Cortex of kidney (tissue), 1 donor: ENCODE measurements at places on chromosomes 2 and 18.

GRCh38 chr2:36290306-36290856 lies 65.2 kb upstream of the CRIM1 start:
- no peak for DNase-seq

DNA sequence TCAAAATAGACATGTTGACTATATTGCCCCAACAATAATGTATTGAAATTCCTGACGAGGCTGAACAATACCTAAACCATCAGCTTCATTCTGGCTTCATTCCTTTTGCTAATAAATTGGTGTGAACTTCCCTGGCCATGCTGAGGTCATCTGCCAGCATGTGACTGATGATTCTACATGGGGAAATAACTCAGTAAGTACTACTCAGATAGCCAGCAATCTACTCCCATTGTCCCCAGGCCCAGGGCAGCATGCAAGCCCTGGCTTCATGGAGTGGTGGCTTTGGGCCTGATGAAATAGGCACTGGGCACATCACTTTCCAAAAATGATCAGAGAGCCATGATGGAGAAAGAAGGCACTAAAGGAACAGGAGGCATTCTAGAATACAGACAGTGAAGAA lies 468.5 kb upstream of the PIK3C3 start:
- no peak for DNase-seq

GRCh38 chr18:56038171-56039030 lies 450.4 kb upstream of the TCF4 start:
- DNase-seq: no peak

DNA sequence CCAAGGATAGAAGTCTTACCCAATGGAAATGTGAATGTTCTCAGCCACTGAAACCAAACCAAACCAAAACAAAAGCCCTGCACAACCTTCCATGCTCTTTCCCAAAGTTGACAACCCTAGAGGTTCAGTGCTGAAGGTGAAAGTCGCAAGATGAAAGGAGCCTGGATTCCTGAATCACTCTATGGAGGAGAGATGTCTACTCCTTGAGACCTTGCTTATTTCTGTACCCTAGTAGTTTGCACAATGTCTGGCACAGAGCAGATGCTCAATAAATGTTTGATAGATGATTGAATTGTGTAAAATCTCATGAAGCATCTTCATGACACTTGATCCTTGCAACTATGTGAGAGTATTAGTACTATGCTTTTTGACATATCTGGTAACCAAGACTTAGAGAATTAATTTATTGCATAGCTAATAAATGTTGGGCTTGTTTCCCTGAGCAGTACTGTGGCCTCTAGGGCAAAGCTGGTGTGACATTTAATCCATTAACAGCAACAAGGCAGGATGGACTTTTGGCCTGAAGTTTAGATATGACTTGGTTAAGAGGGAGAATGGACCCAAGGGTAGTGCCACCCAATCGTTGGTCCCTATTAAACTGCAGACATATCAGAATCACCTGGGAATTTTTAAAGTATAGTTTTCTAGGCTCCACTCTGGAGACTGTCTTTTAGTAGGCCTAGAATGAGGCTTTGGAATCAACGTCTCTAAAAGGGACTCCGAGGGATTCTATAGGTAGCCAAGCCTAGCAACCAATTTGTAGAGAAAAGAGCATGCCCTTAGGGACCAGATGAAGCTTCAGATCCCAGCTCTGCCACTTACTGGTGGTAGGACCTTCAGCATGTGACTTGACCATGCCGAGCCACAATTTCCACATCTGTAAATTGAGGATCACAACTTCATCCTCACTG lies 145.9 kb downstream of the DDX1 start:
- DNase-seq: no peak

GRCh38 chr18:31500051-31500688 lies 2.2 kb downstream of the DSG2 start:
- DNase-seq: no peak

GRCh38 chr2:158677542-158677941 lies 117.6 kb upstream of the DAPL1 start:
- DNase-seq: no peak

- no peak for DNase-seq
Measured at GRCh38 chr18:73975266-73975665, 172.4 kb downstream of the FBXO15 start.

DNA sequence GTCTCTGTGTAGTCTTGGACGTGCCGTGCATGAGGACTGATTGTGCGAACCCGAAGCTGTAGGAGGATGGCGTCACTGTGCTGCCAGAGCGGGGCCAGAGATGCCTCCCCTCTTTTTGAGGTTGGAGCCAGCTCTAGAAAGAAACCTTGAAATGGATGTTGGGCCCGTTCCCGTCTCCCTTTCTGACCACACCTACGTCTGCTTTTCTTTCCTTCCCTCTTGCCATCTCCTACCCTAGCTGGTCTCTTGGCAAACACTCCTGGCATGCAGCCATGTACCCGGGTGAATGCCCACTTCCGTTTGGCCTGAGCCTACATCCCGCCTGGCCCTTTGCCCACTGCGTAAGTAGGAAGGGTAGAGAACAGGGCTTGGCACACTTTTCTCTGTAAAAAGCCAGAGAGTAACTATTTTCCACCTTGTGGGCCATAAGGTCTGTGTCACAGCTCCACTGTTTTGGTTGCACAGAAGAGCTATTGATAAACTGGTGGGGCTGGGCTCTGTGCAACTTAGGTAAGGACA lies 37.4 kb downstream of the SH3BP4 start:
- DNase-seq: no peak

DNA sequence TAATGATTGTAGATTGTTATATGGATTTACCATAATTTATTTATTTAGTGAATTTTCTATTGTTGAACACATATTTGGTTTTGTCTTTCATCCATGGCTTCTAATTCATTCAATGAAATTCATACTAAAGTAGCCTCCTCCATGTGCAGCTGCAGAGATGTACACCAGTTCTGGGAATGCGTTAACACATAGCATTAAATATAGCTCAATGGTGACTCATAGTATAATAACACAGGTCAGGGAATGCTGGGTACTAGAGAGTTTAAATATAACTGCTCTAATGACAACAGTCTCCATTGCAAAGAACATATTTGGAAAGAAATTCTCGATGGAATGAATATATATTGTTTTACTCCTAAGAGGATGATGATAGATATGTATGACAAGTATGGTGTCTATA lies 1190.2 kb upstream of the NRXN1 start:
- DNase-seq: no peak

DNA sequence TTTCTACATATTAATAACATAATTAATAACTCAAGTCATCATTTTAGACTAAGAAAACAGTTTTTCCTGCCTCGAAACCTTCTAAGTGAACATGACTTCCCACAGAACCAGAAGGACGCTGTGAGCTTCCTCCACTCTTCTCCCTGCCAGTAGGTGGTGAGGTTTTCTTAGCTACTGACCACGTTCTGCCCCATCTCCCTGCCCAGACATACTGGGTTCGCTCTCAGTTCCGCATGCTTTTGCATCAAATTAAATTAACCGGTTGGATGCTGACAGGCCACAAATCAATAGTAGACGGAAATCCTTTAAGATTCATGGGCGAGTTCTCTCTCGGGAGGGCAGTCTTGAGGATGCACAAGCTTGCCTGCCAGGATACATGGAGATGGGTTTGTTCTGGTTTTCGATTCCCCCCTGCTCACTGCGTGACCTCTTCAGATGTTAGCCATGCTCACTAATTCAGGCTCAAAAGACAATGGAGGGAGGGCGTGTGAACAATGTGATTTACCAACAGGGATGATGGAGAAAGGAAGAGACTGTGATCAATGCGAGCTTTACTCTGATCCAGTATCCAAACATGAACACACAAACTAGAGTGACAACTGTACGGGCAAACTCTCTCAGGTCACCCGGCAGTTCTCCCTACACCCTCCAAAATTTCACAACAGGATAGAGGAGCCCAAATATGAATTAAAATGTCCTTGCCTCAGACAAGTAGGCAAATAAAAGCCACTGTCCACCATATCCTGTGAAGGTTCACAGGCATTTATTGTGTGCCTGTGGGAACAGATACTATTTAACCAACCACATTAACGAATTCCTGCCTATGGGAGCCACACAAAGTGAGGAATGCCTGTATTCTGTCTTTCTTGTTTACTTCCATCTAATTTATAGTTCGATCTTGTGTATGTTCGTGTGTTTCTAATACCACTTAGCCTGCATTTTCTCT lies 375.7 kb downstream of the EIPR1 start:
- no peak for DNase-seq

GRCh38 chr18:61955644-61956043 lies 62.8 kb upstream of the RNF152 start:
- no peak for DNase-seq

DNA sequence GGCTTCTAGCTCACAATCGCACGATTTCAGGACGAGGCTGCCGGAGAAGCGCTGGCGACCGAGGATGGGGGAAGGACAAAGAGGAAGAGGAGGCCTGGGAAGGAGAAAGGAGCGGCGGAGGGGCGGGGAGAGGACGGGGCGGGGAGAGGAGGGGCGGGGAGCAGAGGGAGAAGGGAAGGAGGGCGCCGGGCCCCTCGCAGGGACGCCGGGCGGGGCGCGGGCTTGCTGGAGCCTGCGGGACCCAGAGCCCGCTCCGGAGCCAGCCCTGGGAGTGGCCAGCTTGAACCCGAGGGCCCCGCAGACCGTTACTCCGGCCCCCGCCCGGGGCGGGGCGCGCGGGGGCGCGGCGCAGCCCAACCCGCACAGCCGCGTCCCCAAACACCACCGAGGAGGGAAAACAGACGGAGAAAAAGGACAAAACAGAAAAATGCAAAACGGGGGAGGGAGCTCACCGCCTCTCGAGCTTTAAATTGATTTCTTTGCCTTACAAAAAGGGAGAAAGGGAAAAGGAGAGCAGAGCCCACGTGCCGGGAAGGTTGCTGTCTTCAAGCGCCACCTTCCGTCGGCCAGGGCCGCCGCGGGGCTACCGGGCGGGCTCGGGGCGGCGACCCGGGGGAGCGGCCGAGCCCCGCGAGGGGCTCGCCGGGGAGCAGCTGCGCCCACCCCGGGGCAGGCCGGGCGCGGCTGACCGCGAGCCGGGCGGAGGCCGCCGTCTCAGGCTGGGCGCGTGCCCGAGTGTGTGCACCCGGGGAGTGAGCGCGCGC lies 781 bp upstream of the SOX11 start:
- DNase-seq: no peak

GRCh38 chr2:60439219-60439974 lies 114.1 kb downstream of the BCL11A start:
- DNase-seq: no peak

DNA sequence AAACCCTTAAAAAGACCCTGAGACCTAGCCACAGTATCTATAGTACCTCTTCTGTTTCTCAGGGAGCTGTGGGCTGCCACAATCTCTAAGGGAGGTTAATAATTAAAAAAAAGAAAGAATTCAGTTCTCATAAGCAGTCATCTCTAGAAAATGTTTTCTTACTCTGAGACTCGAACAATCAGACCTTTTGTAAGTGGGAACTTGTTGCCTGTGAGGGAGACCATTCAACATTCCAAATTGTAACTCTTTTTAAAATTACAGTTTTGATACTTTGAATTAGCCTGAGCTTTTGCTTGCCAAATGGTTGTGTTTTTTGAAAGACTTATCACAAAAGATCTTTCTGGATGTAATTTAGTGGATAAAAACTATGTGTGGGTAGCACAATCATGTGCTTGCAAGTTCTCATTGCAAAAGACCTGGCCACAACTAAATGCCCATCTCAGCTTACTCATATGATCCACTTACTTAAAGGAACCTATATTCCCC lies 33.3 kb downstream of the IL1R2 start:
- DNase-seq: no peak

- no peak for DNase-seq
Measured at GRCh38 chr2:119292226-119292625, 68.6 kb downstream of the STEAP3 start.

- DNase-seq: no peak
Measured at GRCh38 chr2:223832241-223832903, 5.0 kb downstream of the AP1S3 start.

DNA sequence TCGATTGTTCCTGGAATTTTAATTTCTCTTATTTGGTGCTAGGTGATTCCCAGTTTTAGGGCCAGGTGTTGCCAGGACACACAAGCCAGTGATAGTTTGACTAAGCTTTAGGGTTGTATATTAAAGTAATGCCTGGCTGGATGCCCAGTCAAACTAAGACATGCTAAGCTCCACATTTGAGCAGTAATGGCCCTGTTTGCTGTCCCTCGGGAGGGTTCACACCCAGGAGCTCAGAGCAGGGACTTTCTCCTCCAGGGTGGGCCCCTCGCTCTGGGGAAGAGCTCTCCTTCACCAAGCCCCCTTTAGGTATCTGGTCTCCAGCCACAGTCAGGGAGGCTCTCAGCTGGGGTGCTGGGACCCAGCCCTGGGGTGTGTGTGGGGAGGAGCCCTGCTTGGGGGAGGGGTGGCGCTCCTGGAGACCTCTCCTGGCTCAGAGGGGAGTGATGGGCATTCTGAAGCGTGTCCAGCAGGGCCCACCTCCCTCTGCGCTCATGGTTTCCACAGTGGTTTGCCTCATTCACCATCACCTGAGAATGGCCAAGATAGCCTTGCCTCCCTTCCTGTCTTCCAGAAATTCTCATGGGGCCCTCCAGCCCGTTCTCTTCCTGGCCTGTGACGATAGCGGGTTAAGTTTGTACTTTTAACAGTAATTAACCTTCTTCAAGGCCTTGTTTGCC lies 31.7 kb downstream of the INPP4A start:
- DNase-seq: no peak
